ENCODE measurements at places on chromosomes 3 and 15. TPM values are rescaled to one million over a fixed set of nuclear protein-coding genes. Genes with fewer than 3 reads are reported as not detected.

QTRT2 gene
- 16.2 TPM for total RNA-seq

FNDC3B gene
- total RNA-seq, result 11.7 TPM

RLBP1 gene
- total RNA-seq, result not detected

LSAMP gene
- total RNA-seq, result 67.1 TPM

KNG1 gene
- not detected for total RNA-seq

- peaks cover 53% of the 10 kb centered on the region for H3K4me1 ChIP-seq
- peaks cover 3% of the 10 kb centered on the region for H3K27me3 ChIP-seq
- no peaks in the 10 kb centered on the region for H3K36me3 ChIP-seq
- no peak for DNase-seq
These were observed 342.7 kb downstream of the PTPRG start for GRCh38 chr3:61903931-61904657.

DNA sequence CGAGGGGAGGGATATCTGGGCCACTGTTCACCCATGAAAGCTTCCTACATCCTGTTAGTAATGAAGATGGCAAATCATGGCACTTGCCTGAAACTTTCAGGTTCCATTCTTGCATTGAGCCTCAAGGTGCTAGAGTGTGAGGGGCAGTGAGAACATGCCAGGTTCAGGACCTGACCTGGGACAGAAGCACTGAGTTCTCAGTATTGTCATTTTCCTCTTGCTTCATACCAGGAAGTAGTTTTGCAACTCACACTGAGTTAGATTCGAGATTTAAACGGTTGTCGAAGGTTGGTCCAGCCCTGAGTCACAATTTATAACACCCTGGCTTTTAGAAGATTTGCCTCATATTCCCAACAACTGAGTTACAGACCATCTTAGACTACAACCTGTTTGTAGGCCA, 11.8 kb upstream of the MEIS2 start:
- no peak overlapping the region for H3K4me3 ChIP-seq
- no peaks in the 10 kb centered on the region for H3K36me3 ChIP-seq
- H3K4me1 ChIP-seq, result peaks cover 2% of the 10 kb centered on the region
- H3K27ac ChIP-seq, result no peak overlapping the region
- no peak for DNase-seq
- H3K27me3 ChIP-seq, result peaks cover 35% of the 10 kb centered on the region

DNA sequence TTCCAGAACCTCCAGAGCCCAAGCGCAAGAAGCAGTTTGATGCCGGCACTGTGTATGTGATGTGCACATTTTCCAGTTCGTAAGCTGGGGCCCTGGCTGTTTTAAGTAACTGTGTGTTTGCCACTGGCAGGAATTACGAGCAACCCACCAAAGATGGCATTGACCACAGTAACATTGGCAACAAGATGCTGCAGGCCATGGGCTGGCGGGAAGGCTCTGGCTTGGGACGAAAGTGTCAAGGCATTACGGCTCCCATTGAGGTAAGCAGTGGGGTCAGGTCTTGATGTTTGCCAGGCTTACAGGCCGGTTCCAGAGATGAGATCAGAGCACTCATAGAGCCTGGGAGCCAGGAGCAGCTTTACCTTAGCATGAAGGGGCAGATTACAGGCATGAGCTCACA, 28.4 kb downstream of the RBM5 start:
- H3K36me3 ChIP-seq, result peaks cover 6% of the 10 kb centered on the region
- no peak for DNase-seq
- H3K27me3 ChIP-seq, result peaks cover 7% of the 10 kb centered on the region
- H3K4me1 ChIP-seq, result peaks cover 7% of the 10 kb centered on the region
- no peak overlapping the region for H3K4me3 ChIP-seq
- H3K27ac ChIP-seq, result no peak overlapping the region

DNA sequence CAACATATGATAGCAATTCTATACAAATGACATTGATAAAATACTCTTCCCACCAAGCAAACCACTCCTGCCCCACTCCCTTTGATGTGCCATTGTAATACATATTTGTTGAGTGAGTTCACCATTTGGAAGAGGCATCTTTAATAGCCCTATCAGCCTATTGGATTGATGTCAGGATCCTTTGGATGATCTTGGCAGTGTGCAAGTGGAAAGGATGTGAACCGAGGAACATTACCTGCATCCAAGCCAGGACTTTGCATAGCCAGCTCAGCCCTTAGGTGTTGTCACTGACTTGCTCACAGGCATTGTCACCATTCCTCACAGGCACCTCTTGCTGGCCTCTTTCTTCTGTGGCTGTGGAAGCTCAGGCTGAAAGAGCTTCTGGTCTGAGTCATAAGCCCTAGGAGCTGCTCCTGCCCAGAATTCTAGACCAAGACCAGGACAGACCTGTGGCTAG, 16.5 kb upstream of the TIMP4 start:
- H3K4me3 ChIP-seq, result no peak overlapping the region
- no peaks in the 10 kb centered on the region for H3K4me1 ChIP-seq
- H3K27me3 ChIP-seq, result peaks cover 4% of the 10 kb centered on the region
- H3K36me3 ChIP-seq, result peaks cover 22% of the 10 kb centered on the region
- DNase-seq, result no peak
- H3K27ac ChIP-seq, result no peak overlapping the region

DNA sequence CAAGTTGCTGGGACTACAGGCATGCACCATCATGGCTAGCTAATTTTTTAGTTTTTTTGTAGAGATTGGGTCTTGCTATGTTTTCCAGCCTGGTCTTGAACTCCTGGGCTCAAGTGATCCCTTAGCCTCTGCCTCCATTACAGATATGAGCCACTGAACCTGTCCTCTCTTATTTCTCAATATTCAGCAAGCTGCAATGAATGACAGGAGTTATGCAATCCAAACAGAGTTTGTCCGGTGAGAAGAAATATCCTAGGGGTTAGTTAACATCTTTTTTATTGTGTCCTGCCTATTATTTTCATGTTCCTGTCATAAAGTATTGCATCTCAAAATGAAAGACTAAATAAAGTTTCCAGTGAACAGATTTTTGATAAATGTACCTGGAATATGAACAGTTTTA, 1161.4 kb downstream of the OTOL1 start:
- H3K4me3 ChIP-seq, result no peak overlapping the region
- H3K27me3 ChIP-seq, result no peaks in the 10 kb centered on the region
- no peaks in the 10 kb centered on the region for H3K4me1 ChIP-seq
- DNase-seq, result no peak

DNA sequence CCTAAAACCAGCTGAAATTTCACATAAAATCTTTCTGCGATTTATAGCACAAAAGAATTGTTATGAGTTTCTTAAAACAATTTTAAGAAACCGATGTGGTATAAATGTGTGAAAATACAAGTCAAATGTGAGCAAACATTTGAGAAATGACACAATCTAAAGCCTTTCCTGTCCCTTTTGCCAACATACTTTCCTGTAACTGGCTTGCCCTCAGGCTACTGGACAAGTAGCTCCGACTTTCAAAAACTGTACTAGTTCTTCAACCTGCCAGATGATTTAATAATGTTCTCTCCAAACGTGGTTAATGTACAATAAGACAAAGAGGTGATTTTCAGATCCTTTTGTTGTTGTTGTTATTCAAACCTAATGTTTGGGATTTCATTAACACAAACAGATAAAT, 105.9 kb upstream of the ARHGEF26 start:
- H3K4me1 ChIP-seq, result no peaks in the 10 kb centered on the region
- no peaks in the 10 kb centered on the region for H3K27me3 ChIP-seq
- H3K27ac ChIP-seq, result no peak overlapping the region

- DNase-seq, result no peak
- no peak overlapping the region for H3K4me3 ChIP-seq
- H3K27ac ChIP-seq, result no peak overlapping the region
- peaks cover 11% of the 10 kb centered on the region for H3K36me3 ChIP-seq
- peaks cover 17% of the 10 kb centered on the region for H3K4me1 ChIP-seq
These were observed 104.9 kb downstream of the LINGO1 start for GRCh38 chr15:77527831-77528231.

DNA sequence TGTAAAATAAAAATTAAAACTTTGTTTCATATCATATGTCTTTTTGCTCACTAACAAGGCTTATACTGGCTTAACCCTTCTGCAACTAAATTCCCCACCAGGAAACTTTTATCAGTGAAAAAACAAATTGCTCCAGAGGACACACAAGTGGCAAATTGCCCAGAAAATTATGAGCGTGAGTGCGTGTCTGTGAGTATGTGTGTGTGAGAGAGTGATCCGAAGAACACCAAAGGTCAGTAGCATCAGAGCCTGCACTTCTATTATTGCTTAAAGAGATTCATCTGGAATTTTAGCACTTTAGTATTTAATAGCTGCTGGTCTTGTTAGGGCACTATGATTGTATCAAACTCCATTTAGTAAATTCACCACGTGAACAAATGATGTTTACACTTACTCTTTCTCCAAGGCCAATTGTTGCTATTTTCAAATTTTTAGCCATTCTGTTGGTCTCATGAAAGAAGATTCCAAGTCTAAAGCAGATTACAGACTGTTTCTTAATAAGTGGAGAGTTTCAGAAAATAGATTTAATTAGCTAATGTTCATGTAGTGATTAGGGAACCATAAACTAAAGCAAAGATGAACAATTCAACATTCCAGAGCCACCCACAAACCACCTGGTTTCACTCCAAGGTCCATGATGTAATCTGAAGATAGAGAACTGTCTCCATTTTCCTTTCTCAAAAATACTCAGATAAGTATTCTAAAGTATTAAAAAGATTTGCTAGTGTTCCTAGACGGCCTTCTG, 91.1 kb upstream of the IL12A start:
- peaks cover 4% of the 10 kb centered on the region for H3K27me3 ChIP-seq
- H3K27ac ChIP-seq, result no peak overlapping the region
- peaks cover 17% of the 10 kb centered on the region for H3K4me1 ChIP-seq
- DNase-seq, result no peak

GRCh38 chr3:190496859-190497258, 17.0 kb upstream of the IL1RAP start:
- DNase-seq, result no peak
- peaks cover 10% of the 10 kb centered on the region for H3K4me1 ChIP-seq
- no peaks in the 10 kb centered on the region for H3K36me3 ChIP-seq
- H3K4me3 ChIP-seq, result no peak overlapping the region

- peaks cover 12% of the 10 kb centered on the region for H3K4me1 ChIP-seq
- H3K27ac ChIP-seq, result no peak overlapping the region
- no peak for DNase-seq
- peaks cover 5% of the 10 kb centered on the region for H3K36me3 ChIP-seq
- H3K27me3 ChIP-seq, result peaks cover 2% of the 10 kb centered on the region
These were observed 46.5 kb downstream of the BSN start for GRCh38 chr3:49600781-49601180.

DNA sequence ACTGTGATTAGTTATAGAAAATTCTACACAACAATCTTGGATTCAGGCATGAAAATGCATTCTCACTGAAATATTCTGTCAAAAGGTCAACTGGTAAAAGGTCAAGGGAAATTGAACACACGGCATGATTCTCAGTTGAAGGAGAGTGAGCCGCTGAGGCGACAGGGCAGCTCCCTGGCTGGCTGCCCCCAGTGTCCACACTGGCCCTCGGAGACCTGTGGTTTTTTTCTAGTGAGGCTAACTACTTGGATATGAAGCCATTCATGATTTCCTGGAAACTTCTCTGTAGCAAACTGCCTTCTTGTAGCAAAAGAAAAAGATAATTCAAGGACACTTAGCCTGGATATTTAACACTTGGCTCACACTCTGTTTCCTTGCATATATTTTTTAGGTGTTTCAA, 37.2 kb downstream of the AADACL2 start:
- H3K27ac ChIP-seq, result no peak overlapping the region
- no peak overlapping the region for H3K4me3 ChIP-seq
- no peaks in the 10 kb centered on the region for H3K27me3 ChIP-seq
- DNase-seq, result no peak
- H3K36me3 ChIP-seq, result no peaks in the 10 kb centered on the region
- no peaks in the 10 kb centered on the region for H3K4me1 ChIP-seq

- no peaks in the 10 kb centered on the region for H3K27me3 ChIP-seq
- H3K4me1 ChIP-seq, result peaks cover 15% of the 10 kb centered on the region
- no peak for DNase-seq
- no peak overlapping the region for H3K27ac ChIP-seq
- H3K36me3 ChIP-seq, result no peaks in the 10 kb centered on the region
These were observed 52.4 kb downstream of the PSMD6 start for GRCh38 chr3:63970631-63971475.

DNA sequence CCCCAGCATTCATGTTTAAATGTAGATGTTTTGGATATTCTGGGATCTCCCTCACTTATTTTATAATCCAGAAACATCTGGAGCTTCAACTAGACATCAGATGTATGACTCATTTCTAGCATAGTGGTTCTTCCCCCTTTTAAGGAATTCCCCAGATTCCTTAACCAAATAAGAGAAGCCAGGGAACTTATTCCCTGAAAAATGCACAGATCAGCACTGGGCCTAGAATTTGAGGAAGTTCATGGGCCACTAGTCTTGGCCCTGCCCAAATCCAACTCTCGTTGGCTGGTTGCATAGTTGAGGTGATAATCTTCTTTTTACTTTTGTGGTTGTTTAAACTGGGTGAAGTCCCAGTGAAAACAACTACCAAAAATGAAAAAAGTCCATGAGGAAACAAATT, 20.4 kb downstream of the RARRES1 start:
- H3K27ac ChIP-seq, result no peak overlapping the region
- no peak overlapping the region for H3K4me3 ChIP-seq
- H3K4me1 ChIP-seq, result no peaks in the 10 kb centered on the region
- no peaks in the 10 kb centered on the region for H3K27me3 ChIP-seq
- H3K36me3 ChIP-seq, result no peaks in the 10 kb centered on the region

DNA sequence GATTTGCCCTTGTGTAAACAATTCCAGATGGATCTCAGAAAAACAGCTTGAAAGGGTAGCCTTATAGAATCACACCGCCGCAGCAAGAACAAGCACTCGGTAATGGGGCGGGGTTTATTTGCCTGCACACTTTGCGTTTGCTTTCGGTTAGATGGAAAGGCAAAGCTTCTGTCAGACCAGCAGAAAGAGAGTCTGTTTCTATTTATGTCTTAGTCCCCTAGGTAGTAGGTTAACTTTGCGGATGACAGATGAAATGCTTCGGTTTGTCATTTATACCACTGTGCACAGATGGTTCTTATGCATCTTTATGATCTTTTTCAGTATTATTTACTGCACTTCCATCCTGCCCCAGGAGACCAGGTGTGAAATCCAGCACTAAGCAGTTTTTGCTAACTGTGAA, 62.2 kb downstream of the PYDC2 start:
- peaks cover 10% of the 10 kb centered on the region for H3K4me1 ChIP-seq
- H3K36me3 ChIP-seq, result no peaks in the 10 kb centered on the region
- H3K27ac ChIP-seq, result no peak overlapping the region
- H3K27me3 ChIP-seq, result no peaks in the 10 kb centered on the region

DNA sequence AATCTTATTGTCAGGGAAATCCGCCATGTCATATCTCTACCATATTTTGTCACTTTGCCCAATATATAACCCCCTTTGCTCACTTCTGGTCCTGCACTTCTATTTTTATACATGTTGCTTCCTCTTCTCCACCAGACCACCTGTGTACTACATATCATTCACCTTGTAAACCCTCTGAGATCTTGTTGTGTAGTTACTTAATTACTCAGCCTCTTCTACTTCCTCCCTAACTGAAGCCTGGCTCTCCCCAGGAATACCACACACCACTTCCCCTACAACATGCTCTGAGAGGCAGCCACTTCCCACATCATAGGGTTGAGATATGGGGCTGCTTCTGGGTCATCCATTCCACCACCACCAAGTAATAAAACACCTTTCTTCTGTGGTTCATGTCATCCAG, 10.0 kb downstream of the HEXA start:
- no peaks in the 10 kb centered on the region for H3K27me3 ChIP-seq
- no peak overlapping the region for H3K27ac ChIP-seq
- no peak for DNase-seq
- H3K4me1 ChIP-seq, result no peaks in the 10 kb centered on the region
- H3K36me3 ChIP-seq, result no peaks in the 10 kb centered on the region
